NCI-H1436 (cell line): ENCODE measurements at places on chromosomes 4 and X.

GRCh38 chrX:139532834-139533233 is 2.3 kb downstream of the F9 start:
- no peak for DNase-seq

DNA sequence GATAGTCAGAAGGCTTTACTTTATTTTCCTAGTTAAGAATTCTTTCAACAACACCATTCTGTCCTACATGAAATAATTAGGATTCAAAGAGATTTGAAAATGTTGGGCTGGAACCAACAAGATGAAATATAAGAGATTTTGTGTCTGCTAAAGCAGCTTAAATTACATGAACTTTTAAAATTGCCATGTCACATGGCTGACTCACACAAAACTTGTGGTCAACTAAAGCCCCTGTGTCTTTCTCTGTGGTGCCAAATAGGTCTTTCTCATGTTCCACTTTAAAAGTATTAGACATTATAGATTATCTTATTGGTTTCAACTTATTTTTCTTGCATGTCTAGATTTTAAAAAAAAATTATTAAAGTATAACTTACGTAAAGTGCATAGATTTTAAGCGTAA is 60.8 kb upstream of the FHL1 start:
- DNase-seq = no peak

DNA sequence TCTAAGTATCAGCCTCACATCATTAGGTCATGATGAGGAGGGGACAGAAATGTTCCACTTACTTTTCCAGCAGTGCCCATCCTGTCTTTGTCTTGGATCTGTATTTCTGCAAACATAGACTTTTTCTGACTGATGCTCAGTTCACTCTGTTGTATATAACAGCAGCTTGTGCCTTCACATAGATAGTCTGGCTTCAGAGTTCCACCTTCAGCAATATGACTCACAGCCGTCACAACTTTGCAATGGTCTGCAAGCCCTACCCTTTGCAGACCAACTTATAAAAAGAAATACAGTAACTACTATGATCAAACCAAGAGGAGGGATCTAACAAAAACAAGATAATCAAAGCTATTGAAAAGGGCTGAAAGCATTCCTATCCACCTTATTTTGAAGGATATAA is at the start of gene ADH7:
ADH7 (minus strand) TSS at position 189 of the 400 bp plus-strand sequence; CDS start at position 80, 109 bp downstream.
- no peak for DNase-seq

DNA sequence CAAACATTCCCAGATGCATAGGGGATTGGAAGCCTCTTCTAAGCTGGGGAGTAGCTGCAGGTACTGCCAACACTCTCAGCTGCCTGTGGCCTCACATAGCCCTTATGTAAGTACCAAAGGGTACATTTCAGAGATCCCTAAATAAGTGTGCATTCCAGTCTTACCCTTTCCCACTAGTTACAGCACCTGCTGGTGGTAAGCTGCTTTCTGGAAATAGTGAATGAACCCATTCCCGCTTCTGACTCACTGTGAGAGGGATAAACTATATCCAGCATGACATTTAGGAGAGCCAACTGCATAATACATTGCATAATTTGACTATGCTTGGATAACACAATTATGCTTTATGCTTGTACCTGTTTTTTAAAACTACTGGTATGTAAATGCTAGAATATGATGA is 149.0 kb downstream of the FAM13A start:
- DNase-seq = no peak

- DNase-seq = no peak
These were observed 750.4 kb upstream of the AGA start for GRCh38 chr4:178192611-178193010.

GRCh38 chr4:2289955-2290333 is 28.0 kb upstream of the MXD4 start:
- no peak for DNase-seq

GRCh38 chrX:107729558-107730297 is 45.9 kb downstream of the TSC22D3 start:
- no peak for DNase-seq

DNA sequence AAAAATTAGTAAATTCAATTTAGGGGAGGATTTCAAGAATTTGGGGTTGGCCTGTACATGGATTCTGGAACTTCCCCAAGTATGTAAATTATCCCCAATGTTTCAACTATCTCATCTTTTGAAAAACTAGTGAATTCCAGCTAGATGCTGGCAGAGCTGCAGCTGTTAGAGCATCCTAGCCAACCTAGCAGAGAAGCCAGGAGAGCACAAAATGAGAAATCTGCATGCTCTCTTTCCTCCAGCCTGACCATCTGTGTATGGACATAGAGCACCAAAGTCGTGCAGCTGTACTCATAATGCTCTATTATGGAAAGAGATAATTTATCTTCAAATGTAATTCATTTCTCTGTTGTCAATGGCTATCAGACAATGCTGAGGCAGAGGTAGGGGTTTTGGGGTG is 1217.7 kb downstream of the PCDH19 start:
- no peak for DNase-seq

DNA sequence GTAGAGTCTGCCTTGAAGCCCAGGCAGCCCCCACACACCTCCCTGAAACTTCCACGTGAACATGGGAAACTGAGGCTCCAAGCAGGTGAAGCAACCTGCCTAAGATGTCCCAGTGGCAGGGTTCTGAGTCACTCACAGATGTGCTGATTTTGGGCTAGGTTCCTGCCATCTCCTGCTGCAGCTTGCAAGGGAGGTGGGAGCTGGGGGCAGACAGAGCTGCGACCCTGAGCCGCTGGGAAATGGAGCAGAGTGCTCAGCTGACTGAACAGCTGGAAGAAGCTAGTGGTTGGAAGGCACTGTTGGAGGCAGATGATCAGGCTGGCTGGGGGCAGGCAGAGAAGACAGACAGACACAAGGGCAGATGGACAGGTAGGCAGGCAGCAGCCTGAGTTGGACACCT is 3.6 kb upstream of the FATE1 start:
- no peak for DNase-seq

GRCh38 chrX:23662853-23663252 is 4.4 kb upstream of the PRDX4 start:
- DNase-seq = no peak

- DNase-seq = no peak
These were observed 25.9 kb downstream of the METTL14 start for GRCh38 chr4:118711052-118711451.

DNA sequence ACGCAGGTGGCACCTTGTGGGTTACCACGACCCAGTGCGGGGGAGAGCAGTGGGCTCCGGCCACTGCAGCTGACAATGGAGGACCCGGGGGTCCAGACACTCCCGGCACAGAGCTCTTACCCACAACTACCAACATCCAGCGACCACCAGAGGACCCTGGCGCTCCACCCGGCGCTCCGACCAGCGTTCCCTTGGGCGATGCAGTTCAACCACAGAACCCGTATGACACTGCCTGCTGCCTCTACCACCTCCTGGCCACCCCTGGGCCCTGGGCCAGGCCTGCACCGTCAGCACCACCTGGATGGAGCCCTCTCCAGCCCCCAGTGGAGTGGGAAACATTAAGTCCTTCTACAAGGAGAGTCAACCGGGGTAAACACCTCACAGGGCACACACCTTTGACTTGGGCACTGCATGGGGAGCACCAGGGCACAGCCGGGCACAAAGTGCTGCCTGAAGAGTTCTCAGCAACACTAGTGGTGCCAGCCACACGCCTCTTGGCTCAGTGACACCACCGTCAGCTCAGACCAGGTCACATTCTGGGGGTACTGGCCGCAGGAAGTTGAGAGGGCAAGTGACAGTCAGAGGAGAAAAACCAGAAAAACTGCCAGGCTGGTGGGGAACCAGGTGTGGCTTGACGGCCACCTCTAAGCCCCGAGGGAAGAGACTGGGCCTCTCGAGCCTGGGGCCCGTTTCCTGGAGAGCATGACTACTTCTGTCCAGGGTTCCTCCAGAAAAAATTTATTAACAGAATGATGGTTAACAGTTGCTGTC is 2.6 kb downstream of the CTBP1 start:
- DNase-seq = no peak
